ENCODE measurements at places on chromosomes 11 and 22.
A peak's percentile ranks its signal among the peaks of the same experiment; 100 is the strongest.

- DNase-seq: peak; percentile 55
Measured at GRCh38 chr11:124875943-124876817, 10.9 kb downstream of the ROBO3 start.

GRCh38 chr11:90250970-90251369, 28.1 kb upstream of the CHORDC1 start:
- DNase-seq: no peak

DNA sequence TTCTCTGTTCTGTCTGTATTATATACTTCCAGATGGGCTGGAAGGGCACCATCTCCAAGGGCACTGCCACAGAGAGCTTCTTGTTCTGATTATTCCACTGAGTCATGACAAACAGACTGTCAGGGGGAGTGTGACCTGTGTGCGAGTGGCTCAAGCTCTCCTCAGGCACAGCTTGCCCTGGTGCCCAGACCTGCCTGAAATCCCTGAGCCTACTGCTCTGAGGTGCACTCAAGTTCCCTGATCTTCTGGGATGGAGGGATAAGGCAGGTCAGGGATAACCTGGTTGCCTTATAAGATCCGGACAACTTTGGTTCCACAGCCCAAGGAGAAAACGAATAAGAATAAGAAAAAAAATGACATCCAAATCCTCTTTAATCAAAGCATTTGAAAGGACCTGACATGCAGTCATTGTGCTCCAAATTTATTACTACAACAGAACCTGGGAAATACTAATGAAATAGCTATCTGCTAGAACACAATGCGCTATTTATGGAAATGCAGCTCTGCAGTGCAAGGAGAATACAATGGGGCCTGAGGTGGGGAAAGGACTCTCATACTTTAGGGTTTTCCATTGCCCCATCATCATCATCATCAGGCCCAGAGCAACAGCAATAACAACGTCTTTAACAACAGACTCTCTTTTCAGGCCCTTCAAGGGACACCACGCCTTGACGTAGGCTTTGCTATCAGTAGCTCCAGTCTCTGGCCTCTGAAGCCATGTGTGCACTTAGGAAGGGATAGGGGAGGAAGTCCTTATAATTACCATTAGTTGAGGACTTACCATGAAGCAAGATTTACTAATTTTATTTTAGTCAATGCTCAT, 217.1 kb upstream of the KIRREL3 start:
- DNase-seq: no peak

- peak; percentile 65 for DNase-seq
Measured at GRCh38 chr11:64767344-64768299, 7.8 kb upstream of the PYGM start.

GRCh38 chr11:119723243-119723951, 5.6 kb downstream of the NECTIN1 start:
- DNase-seq: no peak

DNA sequence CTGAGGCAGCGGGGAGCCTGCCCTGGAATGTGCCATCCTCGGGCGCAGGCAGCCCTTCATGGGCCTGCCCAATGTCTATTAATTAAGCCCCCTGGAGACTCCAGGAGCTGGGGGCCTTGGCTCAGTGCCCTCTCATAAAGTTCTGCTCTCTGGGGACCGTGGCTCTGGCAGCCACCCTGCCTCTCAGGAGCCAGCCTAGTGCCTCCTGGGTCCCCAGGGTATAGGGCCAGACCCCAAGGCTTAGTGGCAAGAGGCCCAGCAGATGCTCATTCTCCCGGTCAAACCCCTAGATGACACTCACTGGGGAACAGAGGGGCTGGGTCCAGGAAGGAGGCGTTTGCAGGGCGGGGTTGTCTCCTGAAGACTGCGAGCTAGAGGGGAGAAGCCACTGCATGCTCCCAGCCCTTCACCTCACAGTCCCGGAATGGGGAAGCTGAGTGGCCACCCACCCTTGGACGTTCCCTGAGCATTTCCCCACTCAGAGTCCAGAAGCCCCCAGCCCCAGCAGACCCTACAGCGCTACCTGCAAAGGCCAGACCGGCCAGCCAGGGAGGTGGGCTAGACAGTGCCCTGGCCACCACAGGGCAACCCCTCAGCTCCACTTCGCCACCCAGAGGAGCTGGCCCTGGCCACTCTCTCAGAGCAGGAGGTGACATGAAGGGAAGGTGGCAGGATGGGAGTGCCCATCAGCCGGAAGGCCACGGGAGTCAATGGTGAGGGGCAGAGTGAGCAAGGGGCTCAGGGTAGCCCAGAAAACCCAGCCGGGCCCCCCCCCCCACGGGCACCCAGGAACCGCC, 83.0 kb downstream of the CDKN1C start:
- DNase-seq: no peak

DNA sequence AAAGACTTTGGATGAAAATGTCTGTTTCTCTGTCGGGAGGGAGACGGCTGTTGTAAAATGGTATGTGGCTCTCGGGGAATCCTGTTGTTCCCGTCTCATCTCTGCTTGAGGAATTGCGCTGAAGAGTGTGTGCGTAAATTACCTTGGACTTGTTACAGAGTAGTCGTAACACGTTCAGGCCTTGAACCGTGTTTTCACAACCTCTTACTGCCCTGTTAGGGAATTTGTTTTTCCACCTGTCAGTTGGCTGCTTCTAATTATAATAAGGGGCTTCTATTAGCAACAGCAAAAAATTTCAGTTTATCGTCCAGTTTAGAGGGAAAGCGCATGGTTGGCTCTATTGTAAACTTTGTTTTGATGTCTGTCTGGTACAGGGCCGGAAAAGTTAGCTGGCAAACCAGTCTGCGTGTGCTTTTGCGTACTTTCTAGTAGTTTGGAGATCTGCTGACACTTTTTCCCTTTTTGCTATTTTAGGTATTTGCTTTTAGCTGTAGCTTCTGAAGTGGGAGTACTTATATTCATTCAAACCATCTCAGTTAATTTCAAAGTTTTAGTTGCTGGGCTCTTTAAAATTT, 1.5 kb downstream of the HIPK3 start:
- no peak for DNase-seq

Measured in stimulated activated CD4-positive, alpha-beta T cell treated with anti-CD3 and anti-CD28 coated beads, Interleukin-1b, Interleukin-23, amount 100 ng/mL, for 24 hours (primary cell).